Trophoblast cell (in vitro differentiated cells and primary cell): ENCODE measurements at places on chromosomes 6 and 20.

DNA sequence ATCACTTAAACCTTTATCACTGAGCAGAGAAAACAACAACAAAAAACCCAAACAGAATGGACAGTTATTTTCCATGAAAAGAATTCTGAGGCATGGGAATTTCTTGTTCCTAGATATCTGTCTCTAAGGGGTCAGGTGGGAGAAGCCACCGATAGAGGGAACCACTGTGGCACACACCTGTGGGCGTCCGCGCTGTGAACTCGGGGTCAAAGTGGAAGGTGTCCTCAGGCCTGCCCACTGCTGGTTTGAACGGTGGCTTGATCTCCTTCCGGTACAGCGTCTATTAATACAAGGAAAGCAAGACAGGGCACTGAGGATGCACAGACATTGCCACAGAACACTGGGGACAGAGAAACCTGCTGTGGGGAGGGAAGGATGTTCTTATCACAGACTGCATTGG is 76.5 kb upstream of the MPC1 start:
- peaks cover 8% of the 10 kb centered on the region for H3K36me3 ChIP-seq
- peaks cover 5% of the 10 kb centered on the region for H3K4me1 ChIP-seq
- no peaks in the 10 kb centered on the region for H3K27me3 ChIP-seq
- no peak for DNase-seq

DNA sequence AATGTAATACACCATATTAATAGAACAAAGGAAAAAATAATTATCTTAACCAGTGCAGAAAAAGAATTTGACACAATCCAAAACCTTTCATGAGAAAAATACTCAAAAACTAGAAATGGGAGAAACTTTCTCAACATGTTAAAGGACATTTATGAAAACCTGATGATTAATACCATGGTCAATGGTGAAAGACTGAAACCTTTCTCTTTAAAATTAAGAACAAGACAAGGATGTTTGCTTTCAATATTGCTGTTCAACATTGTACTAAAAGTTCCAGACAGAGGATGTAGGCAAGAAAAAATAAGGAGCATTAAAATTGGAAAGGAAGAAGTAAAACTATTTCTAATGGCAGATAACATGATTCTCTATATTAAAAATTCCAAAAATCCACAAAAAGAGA is 981.3 kb upstream of the FLRT3 start:
- no peak overlapping the region for H3K4me3 ChIP-seq
- no peaks in the 10 kb centered on the region for H3K4me1 ChIP-seq
- no peaks in the 10 kb centered on the region for H3K27me3 ChIP-seq
- H3K27ac ChIP-seq, result no peak overlapping the region

GRCh38 chr6:41428996-41429421 is 93.6 kb downstream of the NCR2 start:
- H3K27me3 ChIP-seq, result peaks cover 43% of the 10 kb centered on the region
- no peak overlapping the region for H3K27ac ChIP-seq
- no peak for DNase-seq
- peaks cover 7% of the 10 kb centered on the region for H3K4me1 ChIP-seq
- no peaks in the 10 kb centered on the region for H3K36me3 ChIP-seq
- no peak overlapping the region for H3K4me3 ChIP-seq

DNA sequence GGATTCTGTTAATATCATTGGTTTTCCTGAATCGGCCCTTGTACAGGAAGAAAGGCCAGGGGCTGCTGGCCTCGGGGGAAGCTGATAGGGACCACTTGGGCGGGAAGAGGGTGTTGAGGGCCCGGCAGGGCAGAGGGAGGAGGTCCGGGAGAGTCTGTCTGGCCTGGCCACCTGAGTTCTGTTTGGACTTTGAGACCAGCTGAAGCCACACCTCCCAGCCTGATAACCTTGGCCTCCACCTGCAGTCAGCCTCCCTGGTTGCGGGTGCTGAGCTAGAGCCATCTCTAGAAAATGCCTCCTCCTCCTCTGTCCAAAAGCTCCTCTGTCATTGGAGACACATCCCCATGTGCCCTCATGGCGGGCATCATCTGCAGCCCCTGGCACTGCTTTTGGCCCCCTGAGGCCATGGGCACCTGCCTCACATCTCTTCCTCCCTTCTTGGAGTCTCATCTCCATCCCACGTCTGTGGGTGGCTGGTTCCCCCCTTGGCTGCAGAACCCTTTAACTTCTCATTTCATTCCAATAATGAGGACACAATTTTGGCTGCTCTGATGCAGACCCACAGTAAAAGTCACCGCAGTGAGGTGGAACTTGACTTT is 16.6 kb downstream of the APCDD1L start:
- no peak for DNase-seq
- H3K27ac ChIP-seq, result no peak overlapping the region
- H3K4me1 ChIP-seq, result no peaks in the 10 kb centered on the region
- no peaks in the 10 kb centered on the region for H3K36me3 ChIP-seq
- H3K4me3 ChIP-seq, result no peak overlapping the region

DNA sequence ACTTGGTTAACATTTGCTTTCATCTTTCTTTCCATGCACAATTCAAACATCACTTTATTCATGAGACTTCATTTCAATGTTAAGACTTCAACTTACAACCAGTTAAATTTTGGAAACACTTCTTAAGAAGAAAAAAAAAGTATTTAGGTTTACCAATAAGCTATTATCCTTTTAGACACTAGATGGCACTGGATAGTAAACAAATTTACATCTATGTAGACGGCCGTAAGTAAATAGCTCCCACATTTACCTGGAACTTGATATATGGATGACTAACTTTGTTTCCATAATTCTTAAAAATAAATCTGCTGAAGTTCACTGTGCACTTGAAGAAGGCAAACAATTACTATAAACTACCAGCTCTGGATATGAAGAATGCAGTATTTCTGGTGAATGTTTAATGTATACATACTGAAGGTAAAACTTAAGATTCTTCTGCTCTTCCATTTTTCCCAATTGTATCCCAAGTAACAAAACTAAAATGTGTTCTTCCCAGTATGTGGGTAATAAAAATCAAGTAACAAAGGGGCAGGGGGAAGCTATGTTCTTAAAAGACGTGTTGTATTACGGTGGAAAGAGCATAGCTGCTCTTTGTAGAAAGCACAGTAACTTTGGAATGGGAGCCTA is 130.6 kb upstream of the C6orf118 start:
- no peak overlapping the region for H3K27ac ChIP-seq
- H3K36me3 ChIP-seq, result peaks cover 7% of the 10 kb centered on the region
- no peak for DNase-seq
- no peaks in the 10 kb centered on the region for H3K4me1 ChIP-seq
- no peaks in the 10 kb centered on the region for H3K27me3 ChIP-seq
- no peak overlapping the region for H3K4me3 ChIP-seq

DNA sequence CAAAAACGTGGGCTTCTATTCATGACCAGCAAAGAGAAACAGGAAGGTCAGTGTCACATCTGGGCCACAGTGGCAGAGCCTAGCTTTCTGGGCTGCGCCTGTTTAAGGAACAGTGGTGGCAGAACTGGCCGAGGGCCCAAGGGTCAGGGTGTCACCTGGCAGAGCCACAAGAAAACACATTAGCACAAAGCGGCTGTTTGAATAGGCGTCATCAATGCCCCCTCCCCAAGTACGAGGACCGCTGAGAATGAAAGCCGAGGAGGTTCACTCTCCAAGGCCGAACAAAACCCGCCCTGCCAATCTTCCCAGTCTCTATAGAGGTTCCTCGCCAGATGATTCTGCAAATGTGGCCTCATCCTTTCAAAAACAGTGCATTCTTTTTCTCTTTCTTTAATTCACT is 125.2 kb upstream of the TRAF3IP2 start:
- no peaks in the 10 kb centered on the region for H3K36me3 ChIP-seq
- H3K4me3 ChIP-seq, result no peak overlapping the region
- peaks cover 2% of the 10 kb centered on the region for H3K4me1 ChIP-seq
- no peak for DNase-seq

DNA sequence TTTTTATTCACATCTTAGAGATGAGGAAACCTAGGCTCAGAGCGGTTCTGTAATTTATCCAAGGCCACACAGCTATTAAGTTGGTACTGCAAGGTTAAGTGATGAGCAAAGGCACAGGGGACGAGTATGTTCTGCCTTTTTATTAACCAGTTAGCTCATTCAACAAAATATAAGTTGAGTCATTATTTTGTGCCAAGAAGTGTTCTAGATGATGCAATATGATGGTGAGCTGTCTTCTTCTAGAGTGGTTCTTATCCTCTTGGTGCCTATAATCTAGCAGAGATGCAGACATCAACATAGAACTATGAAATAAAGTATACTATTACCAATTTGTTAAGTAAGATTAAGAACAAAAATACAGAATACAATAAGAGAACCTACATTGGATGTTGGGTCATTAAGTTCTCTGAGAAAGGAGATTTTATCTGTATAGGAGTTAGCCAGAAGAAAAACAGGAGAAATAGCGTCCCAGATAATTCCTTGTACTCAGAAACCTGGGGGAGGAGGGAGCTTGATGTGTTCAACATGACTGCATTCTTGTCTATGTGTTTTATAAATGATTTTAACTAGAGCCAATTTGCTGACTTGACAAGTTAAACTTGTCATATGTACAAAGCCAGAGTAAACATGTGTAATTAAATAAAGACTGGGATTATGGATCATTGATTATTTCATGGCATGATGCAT is 122.3 kb downstream of the TBXT start:
- H3K27ac ChIP-seq, result no peak overlapping the region
- H3K4me1 ChIP-seq, result no peaks in the 10 kb centered on the region
- H3K27me3 ChIP-seq, result no peaks in the 10 kb centered on the region

- no peaks in the 10 kb centered on the region for H3K4me1 ChIP-seq
- DNase-seq, result no peak
- no peaks in the 10 kb centered on the region for H3K27me3 ChIP-seq
Measured at GRCh38 chr6:3293271-3294155, 34.8 kb downstream of the PSMG4 start.

- H3K4me1 ChIP-seq, result no peaks in the 10 kb centered on the region
- DNase-seq, result peak; percentile 8
- no peaks in the 10 kb centered on the region for H3K36me3 ChIP-seq
- H3K27ac ChIP-seq, result no peak overlapping the region
Measured at GRCh38 chr20:22507240-22507961, 77.0 kb downstream of the FOXA2 start.

GRCh38 chr6:54579011-54579410 is 267.6 kb upstream of the FAM83B start:
- H3K4me3 ChIP-seq, result no peak overlapping the region
- DNase-seq, result no peak
- H3K27ac ChIP-seq, result no peak overlapping the region
- no peaks in the 10 kb centered on the region for H3K36me3 ChIP-seq
- no peaks in the 10 kb centered on the region for H3K27me3 ChIP-seq

- no peak overlapping the region for H3K4me3 ChIP-seq
- no peak for DNase-seq
Measured at GRCh38 chr20:35360033-35360432, 51.7 kb downstream of the UQCC1 start.

DNA sequence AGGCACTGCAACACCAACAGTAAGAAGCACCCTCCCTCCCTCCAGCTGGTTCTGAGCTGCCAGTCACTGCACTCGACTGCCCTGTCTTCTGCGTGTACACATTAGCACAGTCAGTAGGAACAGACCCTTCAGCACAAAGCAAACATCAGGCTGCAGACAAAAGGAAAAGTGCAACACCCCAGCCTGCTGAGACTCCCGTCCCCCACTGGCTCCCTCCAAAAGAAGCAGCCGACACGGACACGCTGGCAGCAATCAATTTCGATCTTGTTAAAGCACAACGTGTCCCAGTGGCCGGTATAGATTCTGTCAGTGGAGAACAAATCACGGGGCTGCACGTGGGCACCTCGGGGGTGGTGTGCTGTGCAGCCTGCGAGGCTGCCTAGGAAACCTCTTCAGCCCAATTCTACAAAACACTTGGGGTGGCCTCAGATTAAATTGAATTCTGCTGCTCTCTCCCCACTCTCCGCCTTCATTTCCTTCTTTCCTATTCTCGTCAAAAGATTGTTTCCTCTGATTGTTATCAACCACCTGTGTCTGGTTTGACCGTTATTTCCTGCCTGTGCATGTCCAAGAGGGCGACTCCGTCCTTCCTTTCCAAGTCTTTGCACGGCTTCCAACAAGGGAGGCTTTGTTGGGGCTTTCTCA is 38.7 kb downstream of the TRAF3IP2 start:
- H3K36me3 ChIP-seq, result peaks cover 19% of the 10 kb centered on the region
- H3K4me1 ChIP-seq, result peaks cover 9% of the 10 kb centered on the region
- H3K27ac ChIP-seq, result no peak overlapping the region
- H3K27me3 ChIP-seq, result no peaks in the 10 kb centered on the region

GRCh38 chr20:19308146-19308545 is 95.7 kb downstream of the SLC24A3 start:
- no peak overlapping the region for H3K27ac ChIP-seq
- H3K4me1 ChIP-seq, result no peaks in the 10 kb centered on the region
- no peaks in the 10 kb centered on the region for H3K36me3 ChIP-seq
- H3K4me3 ChIP-seq, result no peak overlapping the region
- no peaks in the 10 kb centered on the region for H3K27me3 ChIP-seq

DNA sequence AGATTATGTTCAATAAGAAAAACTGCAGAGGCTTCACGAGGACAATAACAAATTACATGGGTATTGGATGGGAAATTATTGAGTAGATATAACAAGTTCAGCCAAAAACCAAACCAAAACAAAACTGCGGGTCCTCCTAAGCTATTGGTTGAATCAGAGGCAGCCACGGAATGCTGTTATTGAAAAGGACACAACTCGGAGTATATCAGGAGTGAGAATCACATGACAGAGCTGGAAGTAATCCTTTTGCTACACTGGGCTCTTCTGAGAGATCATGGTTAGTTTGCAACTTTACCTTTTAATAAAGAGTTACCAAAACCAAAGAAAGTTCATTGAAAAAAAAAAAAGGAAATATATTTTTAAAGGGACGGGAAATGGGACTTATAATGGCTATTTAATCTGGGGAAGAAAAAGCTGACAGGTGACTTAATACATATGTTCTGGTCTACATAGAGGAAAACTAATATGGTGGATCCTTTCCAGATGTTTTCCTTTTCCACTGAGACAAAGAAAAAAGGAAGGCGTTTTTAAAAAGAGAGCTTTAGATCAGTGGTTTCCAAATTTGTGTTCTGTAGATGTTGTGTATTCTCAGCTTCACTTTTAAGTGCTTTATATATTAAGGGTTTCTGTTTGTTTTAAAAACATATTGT is 6.9 kb upstream of the CITED2 start:
- no peak overlapping the region for H3K4me3 ChIP-seq
- peaks cover 16% of the 10 kb centered on the region for H3K4me1 ChIP-seq
- H3K27me3 ChIP-seq, result no peaks in the 10 kb centered on the region
- DNase-seq, result peak; percentile 64

DNA sequence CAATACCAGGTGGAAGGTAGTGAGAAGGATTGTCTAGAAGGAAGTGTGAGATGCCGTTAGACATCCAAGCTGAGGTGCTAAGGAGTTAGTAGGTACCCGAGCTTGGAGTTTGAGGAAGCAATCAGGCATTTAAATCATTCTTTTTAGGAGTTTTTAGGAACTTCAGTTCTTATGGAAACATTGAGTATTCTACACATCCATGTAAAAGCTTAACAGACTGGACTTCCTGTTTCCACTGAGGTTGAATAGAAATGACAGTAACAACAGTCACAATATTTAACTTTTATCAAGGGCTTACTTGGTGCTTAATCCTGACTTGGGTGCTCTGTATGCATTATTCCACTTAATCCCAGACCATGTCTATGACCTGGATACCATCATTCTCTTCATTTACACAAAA is 136.4 kb downstream of the UST start:
- H3K27ac ChIP-seq, result no peak overlapping the region
- peaks cover 4% of the 10 kb centered on the region for H3K4me1 ChIP-seq
- no peak overlapping the region for H3K4me3 ChIP-seq
- H3K36me3 ChIP-seq, result no peaks in the 10 kb centered on the region
